ENCODE measurements at places on chromosomes 2 and 18.

DNA sequence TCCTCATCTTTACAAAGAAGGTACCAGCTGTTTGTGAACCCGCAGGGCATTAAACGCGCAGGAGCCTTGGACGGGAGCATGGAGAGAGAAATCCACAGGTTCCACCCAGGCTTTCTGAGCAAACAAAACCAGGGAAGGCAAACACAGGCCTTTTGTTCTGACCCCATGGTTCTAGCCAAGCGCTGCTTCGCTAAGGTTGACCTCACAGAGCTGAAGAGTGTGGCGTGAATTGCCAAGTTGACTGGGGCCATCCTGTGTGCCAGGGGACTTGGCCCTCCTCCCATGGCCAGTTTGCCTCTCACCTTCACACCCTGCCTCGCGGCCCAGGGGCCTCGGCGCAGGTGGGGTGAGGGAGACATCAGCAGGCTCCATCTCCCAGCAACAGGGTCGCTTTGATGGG lies 74.1 kb downstream of the VAPA start:
- H3K27ac ChIP-seq = no peak overlapping the region
- DNase-seq = no peak
- H3K36me3 ChIP-seq = no peaks in the 10 kb centered on the region
- no peaks in the 10 kb centered on the region for H3K4me1 ChIP-seq

DNA sequence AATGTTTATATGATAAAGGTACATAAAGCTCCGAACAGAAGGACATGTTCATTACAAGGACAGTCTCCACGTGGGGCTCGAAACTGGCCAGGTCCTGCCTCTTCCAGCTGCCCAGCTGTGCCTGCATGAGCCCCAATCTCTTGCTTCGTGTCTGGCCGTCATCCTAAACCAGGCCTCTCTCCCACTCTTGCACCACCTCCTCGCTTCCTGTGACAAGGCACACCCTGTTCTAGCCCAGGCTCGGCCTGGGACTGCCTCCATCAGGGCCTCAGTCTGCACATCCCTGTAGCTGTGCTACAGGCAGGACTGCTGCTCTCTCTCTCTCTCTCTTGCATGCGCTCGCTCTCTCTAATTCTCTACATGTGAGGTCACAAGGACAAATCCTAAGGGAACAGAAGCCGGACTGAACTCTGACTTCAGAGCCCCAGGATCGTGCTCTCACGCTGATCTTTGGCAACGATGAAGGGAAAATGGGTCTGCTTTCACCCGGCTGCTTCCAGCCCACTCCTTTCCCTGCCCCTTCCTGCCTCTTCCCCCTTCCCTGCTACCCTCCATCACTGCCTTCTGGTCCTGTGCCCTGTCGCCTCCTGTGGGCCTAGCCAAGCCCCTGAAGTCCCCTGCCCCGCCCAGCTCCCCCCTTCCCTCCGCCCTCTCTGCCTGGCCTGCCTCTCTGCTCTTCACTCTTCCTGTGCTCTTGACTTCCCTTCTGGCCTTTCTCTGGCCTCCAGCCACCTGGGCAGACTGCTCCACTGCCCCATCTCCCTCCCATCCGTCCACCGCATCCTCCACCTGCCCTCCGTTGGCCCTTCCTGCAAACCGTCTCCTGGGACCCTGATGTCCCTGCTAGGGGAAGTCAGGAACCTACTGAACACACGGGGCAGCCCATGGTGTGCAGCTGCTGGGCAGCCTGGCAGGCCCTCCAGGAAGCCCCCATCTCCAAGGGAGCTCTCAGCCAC lies 7.8 kb upstream of the GPR55 start:
- no peaks in the 10 kb centered on the region for H3K27me3 ChIP-seq
- H3K27ac ChIP-seq = no peak overlapping the region
- H3K4me1 ChIP-seq = peaks cover 6% of the 10 kb centered on the region
- no peak overlapping the region for H3K4me3 ChIP-seq

- H3K4me1 ChIP-seq = no peaks in the 10 kb centered on the region
- no peak for DNase-seq
- no peak overlapping the region for H3K4me3 ChIP-seq
- no peaks in the 10 kb centered on the region for H3K27me3 ChIP-seq
- H3K36me3 ChIP-seq = no peaks in the 10 kb centered on the region
Measured at GRCh38 chr2:229405796-229406195, 134.7 kb upstream of the PID1 start.

- H3K4me3 ChIP-seq = no peak overlapping the region
- H3K27me3 ChIP-seq = peaks cover 26% of the 10 kb centered on the region
- no peak overlapping the region for H3K27ac ChIP-seq
- H3K36me3 ChIP-seq = no peaks in the 10 kb centered on the region
- no peaks in the 10 kb centered on the region for H3K4me1 ChIP-seq
- no peak for DNase-seq
Measured at GRCh38 chr18:48129621-48130082, 199.2 kb upstream of the SMAD2 start.

GRCh38 chr2:238097988-238098871 lies 1.9 kb upstream of the ESPNL start:
- no peaks in the 10 kb centered on the region for H3K36me3 ChIP-seq
- peaks cover 8% of the 10 kb centered on the region for H3K4me1 ChIP-seq
- H3K4me3 ChIP-seq = no peak overlapping the region
- H3K27me3 ChIP-seq = no peaks in the 10 kb centered on the region
- peak; percentile 79 for DNase-seq
- peak overlapping the region; percentile 39 for H3K27ac ChIP-seq

- H3K4me3 ChIP-seq = no peak overlapping the region
- H3K36me3 ChIP-seq = no peaks in the 10 kb centered on the region
- DNase-seq = no peak
- no peaks in the 10 kb centered on the region for H3K27me3 ChIP-seq
- H3K4me1 ChIP-seq = no peaks in the 10 kb centered on the region
Measured at GRCh38 chr2:53994818-53995808, 24.3 kb upstream of the PSME4 start.

DNA sequence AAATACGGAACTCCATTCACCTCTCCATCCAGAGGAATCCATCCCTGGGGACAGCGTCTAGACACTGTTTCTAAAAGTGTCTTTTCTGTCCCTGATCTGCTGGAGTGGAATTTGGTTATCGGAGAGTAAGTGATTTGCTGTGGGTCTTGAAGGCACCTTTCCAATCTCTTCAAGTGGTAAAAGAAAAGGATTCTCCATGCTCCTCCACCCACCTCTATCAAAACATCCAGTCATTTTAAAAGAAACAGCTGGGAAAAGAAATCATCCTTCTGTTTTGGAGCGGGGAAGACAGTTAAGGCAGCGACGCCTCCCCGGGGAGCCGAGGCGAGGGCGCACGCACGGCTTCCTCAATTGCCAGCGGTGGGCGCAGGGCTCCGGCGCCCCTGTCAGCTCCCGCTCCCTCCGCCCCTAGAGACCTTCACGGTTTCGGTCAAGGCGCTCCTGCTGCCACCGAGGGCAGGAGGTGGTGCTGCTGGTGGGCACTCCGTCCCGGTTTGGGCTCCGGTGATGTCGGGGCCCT lies 547 bp downstream of the SLC35F5 start:
- peak overlapping the region; percentile 95 for H3K27ac ChIP-seq
- H3K27me3 ChIP-seq = no peaks in the 10 kb centered on the region
- peak; percentile 64 for DNase-seq
- peaks cover 17% of the 10 kb centered on the region for H3K4me1 ChIP-seq

DNA sequence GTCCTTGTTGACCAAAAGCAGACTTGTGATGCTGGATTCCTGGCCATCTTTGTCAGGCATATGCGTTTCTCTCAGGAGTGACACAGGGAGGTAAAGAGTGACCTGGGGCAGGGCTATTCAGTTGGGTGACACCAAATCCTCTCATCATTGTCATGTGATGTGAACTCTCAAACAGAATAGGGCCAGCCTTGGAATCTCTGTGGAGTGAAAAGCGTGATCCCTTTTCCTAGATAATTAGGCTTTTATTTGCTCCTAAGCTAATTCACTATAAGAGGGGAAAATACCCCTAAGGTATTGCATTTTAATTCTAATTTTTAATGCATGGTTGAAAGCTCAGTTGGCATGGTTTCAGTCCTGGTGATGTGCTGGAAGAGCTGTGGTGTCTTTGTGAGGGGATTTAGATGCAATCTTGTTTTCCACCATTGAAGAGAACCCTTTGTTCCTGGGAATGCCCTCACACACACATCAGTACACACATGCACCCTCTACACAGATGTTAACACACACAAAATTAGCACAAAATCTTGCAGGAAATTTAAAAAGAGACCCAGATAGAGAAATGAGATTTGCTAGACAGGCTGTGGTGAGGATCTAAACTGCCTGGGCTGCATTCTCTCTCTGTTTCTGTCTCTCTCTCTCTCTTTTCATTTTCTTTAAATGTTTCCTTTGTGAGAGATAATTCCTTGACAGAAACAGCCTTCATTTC lies 349.9 kb downstream of the TSN start:
- H3K4me3 ChIP-seq = no peak overlapping the region
- no peaks in the 10 kb centered on the region for H3K27me3 ChIP-seq
- H3K27ac ChIP-seq = no peak overlapping the region
- H3K36me3 ChIP-seq = no peaks in the 10 kb centered on the region
- H3K4me1 ChIP-seq = no peaks in the 10 kb centered on the region

DNA sequence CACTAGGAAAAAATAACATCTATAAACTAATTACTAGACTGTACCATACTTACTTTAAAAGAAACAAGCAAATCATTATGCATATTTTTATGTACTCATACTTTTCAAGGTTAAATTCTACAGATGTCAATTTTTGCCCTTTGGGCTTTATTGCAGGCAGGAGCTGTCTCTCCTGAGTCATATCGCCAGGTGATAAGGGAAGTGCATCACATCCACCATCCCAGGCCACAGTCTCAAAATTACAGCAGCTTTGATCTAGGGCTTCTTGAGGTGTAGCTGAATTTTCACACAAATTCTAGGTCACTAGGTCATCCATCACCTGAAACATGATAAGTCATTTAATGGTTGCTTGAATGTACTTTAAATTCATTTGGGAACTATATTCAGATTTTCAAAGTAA lies 38.4 kb upstream of the FRZB start:
- peaks cover 42% of the 10 kb centered on the region for H3K4me1 ChIP-seq
- DNase-seq = no peak
- peaks cover 4% of the 10 kb centered on the region for H3K36me3 ChIP-seq
- H3K27me3 ChIP-seq = no peaks in the 10 kb centered on the region

Measured in cardiac muscle cell (in vitro differentiated cells and primary cell).